Stimulated activated CD8-positive, alpha-beta memory T cell treated with anti-CD3 and anti-CD28 coated beads, Interleukin-4, amount 100 ng/mL, for 24 hours (primary cell): ENCODE measurements at places on chromosomes 16 and 17.
A peak's percentile ranks its signal among the peaks of the same experiment; 100 is the strongest.

DNA sequence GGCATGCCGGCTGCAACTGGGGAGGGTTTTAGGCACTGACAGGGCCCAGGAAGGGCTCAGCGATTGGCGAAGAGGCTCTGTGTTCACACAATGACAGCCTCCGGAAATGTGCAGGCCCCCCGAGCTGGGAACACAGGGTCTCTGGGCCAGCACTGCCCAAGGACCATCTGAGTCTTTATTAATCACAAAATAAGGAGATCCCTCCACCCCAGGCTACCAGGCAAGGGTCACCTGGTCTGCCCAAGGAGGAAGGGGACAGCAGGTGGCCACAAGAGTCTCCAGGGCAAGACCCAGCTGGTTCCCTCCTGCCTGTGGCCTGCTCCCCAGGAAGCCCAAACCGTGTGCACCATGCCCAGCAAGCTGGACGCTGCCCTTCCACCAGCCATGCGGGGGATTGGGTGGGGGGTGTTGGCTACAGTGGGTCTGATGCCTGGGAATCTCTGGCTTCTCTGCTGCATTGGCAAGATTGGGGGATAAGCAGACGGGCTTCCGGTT is 52.1 kb upstream of the TNRC6C start:
- no peak for DNase-seq

GRCh38 chr17:43671031-43671692 is 9.4 kb upstream of the MEOX1 start:
- no peak for DNase-seq

- DNase-seq = no peak
Measured at GRCh38 chr17:30352240-30352814, 18.5 kb upstream of the TMIGD1 start.

DNA sequence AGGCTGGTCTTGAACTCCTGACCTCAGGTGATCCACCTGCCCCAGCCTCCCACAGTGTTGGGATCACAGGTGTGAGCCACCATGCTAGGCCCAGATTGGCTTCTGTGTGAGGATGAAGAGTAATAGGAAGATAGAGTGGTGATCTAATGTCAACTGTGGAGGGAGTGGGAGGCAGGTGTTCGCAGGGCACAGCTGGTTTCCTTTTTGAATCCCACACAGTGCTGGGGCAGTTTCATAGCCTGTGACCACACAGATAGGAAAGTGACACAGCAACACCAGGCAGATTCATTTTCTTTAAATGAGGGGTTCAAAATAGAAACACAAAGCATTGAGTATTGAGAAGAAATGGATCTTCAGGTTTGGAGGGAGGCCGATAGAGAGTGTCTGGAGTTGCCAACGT is 540.3 kb downstream of the WWOX start:
- DNase-seq = no peak

- DNase-seq = no peak
Measured at GRCh38 chr16:1299868-1300203, 9.6 kb upstream of the UBE2I start.

- DNase-seq = no peak
Measured at GRCh38 chr17:46929413-46929812, 6.5 kb downstream of the GOSR2 start.

DNA sequence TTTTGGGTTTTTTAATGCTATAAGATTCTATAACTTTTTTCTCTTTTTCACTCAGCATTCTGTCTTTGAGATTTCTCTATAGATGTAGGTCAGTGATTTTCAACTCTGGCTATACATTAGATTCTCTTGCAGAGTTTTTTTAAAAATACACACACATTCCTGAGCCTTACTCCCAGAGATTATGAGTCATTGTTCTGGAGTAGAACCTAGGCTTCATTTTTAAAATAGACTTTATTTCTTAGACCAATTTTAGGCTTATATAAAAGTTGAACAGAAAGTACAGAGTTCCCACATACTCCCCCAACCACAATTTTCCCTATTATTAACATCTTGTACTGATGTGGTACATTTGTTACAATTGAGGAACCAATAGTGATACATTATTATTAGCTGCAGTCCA is 63.3 kb downstream of the CYB561 start:
- no peak for DNase-seq

GRCh38 chr17:37848690-37849616 is 75.3 kb upstream of the TBC1D3K start:
- DNase-seq = no peak

DNA sequence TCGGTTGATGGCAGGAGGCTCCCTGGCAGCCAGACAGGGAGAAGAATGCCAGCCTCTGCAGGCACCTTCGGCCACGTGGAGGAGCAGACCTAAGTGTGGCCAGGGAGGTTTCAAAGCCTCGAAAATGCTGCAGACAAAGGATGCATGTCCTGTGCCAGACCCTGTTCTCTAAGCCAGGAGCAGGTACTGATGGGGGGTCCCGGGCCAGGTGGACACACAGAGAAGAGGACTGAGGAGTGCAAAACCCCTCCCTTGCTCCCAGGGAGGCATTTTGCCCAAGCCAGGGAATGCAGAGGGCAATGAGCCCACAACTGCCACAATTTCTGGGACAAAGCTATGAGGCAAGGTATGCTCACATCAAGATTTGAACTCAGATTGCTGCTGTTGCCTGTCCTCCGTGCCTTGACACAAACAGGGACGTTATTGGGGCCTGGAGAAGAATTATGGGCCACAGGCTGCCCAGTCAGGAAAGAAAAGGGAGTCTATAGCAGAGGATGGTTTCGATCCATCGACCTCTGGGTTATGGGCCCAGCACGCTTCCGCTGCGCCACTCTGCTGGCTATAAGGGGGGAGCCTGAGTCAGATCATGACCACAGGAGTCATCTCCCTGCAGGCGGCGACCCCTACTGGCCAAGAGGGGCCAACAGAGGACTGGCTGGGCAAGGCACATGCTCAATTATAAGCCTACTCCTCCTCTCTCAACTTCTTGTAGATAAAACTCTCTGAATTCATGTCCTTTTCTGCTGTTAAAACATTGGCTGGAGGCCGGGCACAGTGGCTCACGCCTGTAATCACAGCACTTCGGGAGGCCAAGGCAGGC is 25.1 kb upstream of the FOXK2 start:
- DNase-seq = peak; percentile 76

DNA sequence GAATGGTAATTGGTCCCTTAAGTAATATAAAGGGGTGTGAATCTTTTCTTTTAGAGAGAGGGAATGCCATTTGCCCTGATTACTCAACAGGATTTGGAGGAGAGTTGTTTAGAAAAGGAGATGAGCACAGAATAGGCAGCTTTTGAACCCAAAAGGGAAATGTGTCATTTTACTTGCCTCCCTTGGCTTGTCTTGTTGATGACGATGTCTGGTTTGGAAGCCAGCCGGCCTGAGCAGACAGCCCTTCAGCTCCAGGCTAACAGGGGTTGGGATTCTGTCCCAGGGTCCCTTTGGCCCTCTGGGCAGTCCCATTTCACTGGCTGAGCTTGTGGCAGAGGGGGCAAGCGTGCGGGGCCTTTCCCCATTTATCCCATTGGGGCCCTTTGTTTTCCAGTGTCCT is 22.3 kb upstream of the PRKAR1A start:
- DNase-seq = no peak

DNA sequence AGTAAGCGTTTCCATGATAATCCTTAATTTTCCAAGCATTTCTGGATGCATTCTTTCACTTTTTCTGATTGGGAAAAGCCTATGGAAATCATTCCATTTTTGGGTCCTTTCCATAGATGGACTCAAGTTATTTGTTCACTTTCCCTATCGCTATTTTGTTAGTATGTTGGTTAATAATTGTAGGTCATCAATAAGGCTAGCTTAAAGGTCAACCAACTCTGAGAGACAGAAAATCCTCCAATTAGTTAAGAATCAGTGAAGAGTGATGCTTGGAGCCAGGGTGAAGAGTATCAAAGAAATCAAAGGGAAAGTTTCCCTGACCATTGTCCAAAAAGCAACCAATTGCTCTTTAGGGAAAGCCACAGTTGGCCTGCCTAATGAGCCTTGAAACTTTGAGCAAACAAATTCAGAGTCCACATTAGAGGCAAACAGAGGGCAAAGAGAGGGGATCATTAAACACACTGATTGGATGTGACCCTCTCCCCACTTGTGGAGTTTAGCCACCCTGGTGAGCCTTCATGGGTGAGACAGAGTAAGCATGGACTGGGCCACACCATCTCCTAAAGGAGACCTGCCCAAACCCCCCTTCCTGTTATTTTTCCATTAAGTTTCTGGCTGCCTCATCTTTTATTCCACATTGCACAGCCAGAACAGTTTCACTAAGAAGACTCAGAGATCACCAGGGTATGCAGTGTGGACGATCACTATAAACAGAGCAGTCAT is 133.4 kb upstream of the DYNLRB2 start:
- no peak for DNase-seq

DNA sequence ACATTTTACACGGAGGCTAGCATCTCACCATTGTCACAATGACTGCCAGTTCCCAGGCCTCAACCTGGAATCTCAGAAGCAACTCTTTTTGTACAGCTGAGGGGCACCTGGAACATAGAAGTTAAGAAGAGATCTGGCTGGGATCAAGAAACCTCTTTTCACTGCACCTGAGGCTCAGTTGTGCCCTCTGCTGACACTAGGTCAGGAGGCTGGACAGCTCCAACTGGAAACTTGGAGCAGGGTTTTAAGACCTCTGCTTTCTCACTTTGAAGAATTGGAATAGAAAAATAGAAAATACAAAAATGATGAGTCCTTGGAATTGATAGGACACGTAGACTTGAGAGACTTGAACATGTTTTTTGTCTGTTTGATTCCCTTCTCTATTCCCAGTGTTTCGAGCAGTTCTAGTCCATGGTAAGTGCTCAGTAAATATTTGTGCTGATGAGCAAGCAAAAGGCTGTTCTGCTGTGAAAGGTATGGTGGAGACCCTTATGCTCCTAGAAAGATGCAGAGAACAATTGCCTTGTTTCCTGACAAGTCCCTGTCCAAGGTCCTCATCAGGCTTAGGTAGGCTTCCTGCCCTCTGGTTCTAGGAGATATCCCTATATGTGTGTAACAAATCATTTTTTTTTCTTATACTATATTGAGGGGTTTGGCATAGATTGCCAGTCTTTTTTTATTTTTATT is 13.6 kb upstream of the PPM1D start:
- DNase-seq = no peak

DNA sequence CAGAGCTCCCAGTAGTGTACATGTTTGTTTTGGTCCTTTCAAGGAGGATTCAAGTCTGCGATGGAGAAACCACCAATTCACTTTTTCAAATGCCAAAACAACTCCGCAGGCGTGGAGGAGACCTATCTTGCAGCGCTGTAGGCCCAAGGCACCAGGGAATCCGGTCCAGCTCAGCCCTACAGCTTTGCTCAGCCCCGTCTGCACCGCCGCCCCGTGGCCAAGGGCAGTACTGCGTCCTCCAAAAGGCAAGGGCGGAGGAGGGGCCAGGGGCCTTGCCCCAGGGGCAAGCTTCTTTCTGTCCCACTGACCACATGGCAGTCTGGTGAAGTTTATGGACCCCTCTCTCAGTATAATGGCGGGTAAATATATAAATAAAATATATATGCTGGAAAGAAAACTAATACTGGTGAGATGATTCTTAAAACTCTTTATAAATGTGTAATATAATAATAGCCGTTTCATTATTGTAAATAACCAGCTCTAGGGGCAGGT is 709 bp upstream of the CD300LG start:
- DNase-seq = peak; percentile 72

DNA sequence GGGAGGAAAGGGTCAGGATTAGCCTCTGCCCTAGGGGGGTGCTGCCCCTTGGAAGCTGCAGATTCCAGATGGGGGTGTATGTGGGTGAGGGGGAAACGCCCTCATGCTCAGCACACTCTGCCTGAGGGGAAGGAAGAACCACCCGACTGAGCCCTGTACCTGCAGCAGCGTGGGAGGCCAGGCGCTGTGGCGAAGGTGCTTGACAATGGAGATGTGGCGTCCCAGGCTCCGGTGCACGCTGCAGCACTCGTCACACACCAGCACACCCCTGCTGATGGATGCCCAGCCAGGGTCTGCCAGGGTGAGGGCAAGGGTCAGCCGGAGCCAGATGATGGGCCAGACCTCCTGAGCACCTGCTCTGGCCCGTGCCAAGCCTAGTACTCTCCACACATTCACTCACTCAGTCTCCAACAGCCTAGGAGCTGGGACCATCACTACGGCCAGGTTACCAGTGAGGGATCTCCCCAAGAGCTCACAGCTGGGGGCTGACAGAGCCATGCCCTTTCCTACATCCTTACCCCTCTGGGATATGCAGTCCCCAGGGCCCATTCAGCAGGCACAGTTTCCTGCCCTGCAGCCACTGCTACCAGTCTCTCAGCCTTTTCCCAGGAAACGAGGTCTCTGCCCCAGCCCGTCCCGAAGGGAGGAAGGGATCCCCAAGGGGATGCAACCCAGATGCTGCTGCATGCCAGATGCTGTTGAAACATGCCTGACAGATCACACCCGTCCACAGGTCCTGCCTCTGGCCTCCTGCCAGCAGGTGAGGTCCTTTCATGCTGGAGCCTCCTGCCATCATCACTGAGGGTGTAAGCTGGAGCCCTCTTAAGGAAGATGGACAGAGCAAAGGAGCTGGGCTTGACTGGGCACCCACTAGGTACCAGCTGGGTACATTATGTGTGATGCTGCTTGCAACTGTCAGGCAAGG is 5.9 kb downstream of the GIT1 start:
- DNase-seq = no peak

- DNase-seq = no peak
Measured at GRCh38 chr17:56694825-56695224, 101.3 kb downstream of the NOG start.

DNA sequence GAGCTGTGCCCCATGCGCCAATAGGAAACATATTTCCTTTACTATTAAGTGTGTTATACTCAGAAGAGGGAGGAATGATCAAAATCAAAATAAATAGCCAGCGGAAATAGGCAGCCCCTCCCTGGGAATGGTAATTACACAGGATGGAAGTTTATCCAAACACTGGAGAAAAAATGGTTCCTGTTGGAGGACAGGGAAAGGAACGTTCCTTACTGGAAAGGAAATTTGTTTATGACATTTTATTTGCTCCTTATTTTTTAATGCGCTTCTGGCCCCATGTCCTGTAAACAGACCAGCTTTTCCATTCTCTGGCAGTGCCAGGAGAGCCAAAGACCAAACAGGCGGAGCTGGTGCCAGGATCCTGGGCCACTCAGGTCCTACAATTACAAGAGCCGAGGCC is 273.7 kb downstream of the SOX9 start:
- DNase-seq = no peak

GRCh38 chr17:40361063-40361924 is 3.2 kb downstream of the GJD3 start:
- no peak for DNase-seq

- no peak for DNase-seq
Measured at GRCh38 chr16:53964145-53964790, 260.3 kb downstream of the FTO start.

GRCh38 chr16:880471-881171 is 80.1 kb upstream of the GNG13 start:
- no peak for DNase-seq

- DNase-seq = peak; percentile 69
Measured at GRCh38 chr17:32341857-32342602, at the start of gene C17orf75. C17orf75 (minus strand) TSS chr17:32342173; CDS start chr17:32342139, 34 bp downstream.

- DNase-seq = no peak
Measured at GRCh38 chr16:28879261-28879840, 1.1 kb downstream of the ATP2A1 start.

GRCh38 chr17:80025140-80025539 is 10.5 kb downstream of the TBC1D16 start:
- no peak for DNase-seq

DNA sequence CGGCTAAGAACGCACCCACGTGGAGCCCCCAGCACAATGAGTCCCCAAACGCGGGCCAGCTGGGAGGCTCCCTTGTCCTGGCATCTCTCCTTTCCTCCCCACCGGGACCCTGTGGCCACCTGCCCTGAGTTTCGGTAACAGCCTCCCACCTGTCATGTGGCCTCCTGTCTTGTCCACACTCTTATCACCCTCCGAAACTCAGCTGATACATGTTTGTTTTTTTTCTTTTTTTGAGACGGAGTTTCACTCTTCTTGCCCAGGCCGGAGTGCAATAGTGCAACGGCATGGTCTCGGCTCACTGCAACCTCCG is 105.7 kb upstream of the CREBBP start:
- no peak for DNase-seq
